WERI-Rb-1 (cell line): ENCODE measurements at places on chromosomes 1 and 21.

- DNase-seq, result no peak
Measured at GRCh38 chr21:42213082-42213774, 5.7 kb upstream of the ABCG1 start.

DNA sequence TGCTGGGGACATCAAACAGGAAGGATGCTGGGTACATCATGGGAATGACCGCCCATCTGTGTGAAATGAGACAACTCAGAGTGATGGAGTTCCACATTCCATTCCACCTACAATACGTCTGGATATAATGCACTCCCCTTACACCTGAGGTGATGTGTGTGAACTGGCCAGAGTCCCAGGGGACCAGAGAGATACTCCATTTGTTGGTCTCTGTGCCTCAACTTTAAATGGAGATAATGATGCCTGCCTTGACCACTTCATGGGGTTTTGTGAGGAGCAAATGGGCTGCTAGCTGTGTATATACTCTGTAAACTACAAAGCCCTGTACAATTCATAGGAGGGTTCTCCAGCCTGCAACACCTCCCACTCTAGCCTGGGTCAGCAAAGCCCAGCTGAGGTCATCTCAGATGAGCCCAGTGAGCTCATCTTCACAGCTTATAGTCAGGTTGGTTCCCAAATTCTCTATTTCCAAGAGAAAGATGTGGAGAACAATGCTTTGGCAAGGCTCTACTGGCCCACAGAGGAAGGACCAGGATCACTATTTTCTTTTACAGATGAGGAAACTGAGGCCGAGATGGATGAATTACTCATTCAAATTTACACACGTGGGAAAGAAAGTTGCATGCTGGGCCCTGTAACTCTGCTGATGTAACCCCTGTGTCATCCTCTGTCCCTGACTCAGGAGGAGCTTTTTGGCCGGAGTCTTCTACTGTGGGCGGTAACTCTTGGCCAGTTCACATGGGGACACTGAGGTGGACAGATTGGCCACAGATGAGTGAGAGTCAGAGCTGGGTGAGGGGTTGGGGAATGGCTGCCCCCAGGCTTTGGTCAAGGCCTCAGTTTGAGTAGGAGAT lies 105.6 kb upstream of the GCLM start:
- no peak for DNase-seq

GRCh38 chr1:26689504-26689903 lies 6.3 kb upstream of the ARID1A start:
- DNase-seq, result no peak

- peak; percentile 73 for DNase-seq
Measured at GRCh38 chr21:25997788-25998611, 172.6 kb downstream of the APP start.

- DNase-seq, result no peak
Measured at GRCh38 chr1:37028981-37029617, 5.2 kb downstream of the GRIK3 start.

GRCh38 chr1:227059076-227059475 lies 119.0 kb downstream of the COQ8A start:
- no peak for DNase-seq

DNA sequence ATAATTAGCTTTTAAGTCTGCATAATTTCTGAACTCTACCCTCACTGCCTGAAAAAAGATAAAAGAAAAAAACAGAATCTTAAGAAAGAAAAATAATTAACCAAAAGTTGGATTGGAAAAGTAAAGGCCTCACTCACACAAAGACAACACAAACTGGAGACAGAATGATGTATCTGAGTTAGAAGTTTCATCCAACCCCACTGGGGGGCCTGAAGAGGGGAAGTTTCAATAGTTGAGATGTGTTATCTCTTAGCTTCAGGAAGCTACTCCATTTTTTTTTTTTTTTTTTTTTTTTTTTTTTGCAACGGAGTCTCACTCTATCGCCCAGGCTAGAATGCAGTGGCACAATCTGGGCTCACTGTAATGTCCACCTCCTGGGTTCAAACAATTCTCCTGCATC lies 19.9 kb downstream of the SYDE2 start:
- no peak for DNase-seq

GRCh38 chr1:184801503-184801902 lies 46.8 kb upstream of the EDEM3 start:
- DNase-seq, result no peak

- DNase-seq, result peak; percentile 34
Measured at GRCh38 chr1:31413405-31414001, 490 bp downstream of the SERINC2 start.

DNA sequence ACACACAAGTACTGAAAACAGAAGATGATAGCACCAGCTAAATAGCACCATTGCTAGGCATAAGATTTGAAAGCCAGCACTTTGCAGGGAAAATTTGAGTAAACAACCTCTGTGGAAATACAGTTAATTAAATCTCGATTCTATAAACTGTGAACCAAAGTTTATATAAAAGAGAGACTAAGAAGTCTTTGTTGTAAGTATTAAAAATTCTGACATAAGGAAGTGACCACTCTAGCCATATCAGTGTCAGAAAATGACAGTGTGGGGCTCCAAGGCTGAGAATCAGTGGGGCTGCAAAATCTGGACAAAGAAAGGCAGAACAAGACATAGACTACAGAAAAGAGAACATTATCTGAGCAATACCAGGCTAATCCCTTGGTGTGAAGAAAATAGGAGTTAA lies 292.2 kb downstream of the ST6GALNAC3 start:
- DNase-seq, result no peak

DNA sequence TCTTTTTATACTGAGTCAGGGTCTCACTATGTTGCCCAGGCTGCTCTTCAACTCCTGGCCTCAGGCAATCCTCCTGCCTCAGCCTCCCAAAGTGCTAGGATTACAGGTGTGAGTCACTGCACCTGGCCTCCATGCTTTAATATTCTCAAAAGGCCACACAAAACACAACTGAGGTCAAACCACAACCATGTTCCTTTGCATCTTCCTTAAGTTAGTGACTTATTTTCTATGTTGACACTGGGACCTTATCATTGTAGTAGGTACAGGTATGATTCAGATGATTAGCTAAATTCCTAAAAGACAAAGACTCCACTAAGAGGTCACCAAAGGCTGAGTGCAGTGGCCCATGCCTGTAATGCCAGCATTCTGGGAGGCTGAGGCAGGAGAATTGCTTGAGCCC lies 131.9 kb upstream of the ATP1B1 start:
- no peak for DNase-seq

DNA sequence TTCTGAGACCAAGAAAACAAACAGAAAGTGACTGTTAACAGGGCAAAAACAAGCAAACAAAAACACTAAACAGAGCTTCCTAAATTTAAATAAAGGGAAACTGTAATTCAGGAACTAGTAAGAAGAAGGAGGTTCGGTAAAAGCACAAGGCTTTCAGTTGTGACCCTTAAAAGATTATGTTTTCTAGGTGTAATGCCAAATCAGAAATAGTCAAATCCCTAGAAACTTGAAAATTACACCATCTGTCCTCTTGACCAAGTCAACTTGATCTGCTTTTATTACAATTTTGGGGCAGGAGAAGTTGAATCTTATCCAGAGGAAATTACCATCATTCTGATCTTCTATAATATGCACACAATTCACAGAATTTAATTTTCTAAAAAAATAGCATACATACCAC lies 754.0 kb upstream of the ADGRL4 start:
- no peak for DNase-seq

DNA sequence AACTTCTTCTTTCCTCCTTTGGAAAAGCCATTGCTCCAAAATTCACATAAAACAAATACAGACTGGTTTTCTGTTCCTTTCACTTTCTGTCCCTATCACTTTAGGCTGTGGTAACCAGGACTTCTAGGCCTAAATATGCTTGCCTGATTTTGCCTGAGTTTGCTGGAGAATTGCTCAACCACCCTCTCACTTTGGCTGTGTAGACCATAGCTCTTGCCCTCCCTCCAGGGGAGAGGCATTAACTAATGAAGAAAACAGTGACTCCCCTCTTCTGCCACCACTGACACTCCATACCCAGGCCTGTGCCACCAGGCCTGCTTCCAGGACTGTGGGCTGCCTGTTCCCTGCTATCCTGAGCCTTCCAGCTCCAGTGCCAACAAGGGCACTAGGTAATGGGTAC lies 163.5 kb downstream of the TOMM20 start:
- DNase-seq, result no peak

DNA sequence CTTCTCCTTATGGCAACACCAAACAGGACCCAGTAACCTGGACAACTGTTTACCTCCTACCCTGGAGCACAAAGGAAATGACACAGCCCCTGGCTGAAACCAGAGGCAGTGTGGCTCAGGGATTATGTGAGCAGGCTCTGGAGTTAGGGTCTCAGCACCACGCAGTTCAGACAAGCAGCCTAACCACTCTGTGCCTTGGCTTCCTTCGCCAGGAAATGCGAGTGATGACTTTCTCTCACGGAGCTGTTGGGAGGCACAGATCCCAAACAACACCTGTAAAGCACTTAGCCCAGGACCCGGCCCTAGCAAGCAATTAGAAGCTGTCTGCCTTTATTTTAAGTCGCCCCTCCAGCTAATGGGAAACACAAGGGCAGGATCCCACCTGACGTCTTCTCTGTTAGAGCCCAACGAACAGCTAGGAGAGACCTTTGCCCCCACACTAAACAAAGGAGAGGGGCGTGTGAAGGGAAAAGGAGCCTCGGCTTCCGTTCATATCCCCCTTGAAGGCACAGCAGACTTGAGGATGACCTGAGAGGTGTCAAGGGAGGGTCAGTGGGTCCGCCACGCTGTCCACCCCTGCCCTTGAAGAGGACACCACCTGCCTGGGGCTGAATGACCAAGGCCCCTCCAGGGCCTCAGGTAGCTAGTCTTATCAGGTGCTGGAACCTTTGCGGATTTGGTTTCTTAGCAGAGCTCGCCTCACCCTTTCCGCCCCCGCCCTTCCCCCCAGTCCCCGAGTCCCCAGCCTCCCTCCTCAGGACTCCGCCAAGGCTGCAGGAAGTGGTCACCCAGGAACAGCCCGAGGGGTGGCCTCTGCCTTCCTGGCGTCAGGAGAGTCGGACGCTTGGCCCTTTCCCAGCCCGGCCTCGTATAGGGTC lies 860 bp downstream of the TMEM63A start:
- no peak for DNase-seq

DNA sequence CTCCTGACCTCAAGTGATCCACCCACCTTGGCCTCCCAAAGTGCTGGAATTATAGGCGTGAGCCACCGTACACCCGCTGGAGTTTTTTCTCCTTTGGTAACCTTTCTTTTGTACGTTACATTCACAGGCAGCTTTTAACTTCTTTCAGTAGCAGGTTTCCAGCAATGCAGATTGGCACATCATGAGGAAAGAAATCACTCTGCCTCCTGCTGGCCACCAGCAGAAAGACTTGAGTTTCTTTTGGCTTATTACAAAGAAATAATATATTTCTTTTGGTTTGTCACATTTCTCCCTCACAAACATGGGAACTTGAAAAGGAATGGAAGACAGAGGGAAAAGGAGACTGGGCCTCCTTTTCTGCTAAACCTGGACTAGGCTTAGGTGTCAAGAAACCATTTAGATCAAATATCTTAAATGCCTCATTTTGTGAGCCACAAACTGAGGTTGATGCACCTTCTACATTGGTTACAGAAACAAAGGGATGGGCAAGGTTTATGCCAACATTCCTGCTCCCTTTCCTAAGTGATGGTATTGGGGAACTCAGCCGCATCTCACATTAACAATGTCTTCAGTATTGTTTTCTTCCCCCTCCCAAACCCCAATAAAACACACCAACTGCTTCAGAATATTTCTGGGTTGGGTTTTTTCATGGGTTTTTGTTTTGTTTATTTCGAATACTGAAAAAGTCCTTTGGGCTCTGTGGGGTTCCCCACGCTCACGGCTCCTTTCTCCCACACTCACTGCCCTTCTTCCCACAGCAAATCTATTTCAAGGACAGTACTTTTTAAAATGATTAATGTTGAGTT lies 7.7 kb downstream of the ENSA start:
- peak; percentile 47 for DNase-seq
